Stimulated activated CD4-positive, alpha-beta T cell treated with anti-CD3 and anti-CD28 coated beads, Interleukin-1b, Interleukin-23, amount 100 ng/mL, for 1 hour (primary cell): ENCODE measurements at places on chromosomes 3 and 15.

DNA sequence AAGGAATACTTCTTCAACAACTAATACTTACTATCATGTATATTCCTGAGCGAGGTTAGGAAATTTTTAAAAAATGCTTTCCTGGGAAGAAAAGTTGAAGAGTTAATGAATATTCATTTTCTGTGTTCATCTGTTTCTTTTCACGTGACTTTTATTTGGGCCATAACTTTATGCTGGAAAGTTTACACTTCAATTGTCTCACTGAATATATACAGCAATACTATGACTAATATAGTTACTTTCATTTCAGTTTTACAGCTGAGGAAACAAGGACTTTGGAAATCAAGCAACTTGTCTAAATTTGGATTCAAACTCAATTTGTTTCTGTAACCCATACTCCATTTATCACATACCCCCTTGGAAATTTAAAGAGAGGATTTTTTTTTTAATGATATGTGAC, 894.2 kb downstream of the ROBO1 start:
- no peak for DNase-seq

DNA sequence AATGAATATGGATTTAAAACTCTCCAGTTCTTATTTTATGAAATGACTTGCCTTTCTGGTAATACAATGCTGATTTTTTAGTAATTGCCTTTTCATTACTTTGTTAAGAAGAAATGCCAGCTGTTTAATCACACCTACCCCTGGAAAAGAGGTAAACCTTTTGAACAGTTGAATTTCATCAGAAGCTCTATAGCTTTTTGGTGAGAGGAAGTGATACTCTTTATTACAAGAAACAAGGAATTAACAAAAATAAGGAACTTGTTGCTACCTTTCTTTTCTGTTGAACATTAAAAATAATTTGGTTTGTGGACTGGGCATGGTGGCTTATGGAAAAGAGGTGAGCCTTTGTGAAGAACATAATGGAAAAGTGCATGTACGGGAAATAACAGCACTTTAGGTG, 19.7 kb downstream of the BLOC1S6 start:
- no peak for DNase-seq

DNA sequence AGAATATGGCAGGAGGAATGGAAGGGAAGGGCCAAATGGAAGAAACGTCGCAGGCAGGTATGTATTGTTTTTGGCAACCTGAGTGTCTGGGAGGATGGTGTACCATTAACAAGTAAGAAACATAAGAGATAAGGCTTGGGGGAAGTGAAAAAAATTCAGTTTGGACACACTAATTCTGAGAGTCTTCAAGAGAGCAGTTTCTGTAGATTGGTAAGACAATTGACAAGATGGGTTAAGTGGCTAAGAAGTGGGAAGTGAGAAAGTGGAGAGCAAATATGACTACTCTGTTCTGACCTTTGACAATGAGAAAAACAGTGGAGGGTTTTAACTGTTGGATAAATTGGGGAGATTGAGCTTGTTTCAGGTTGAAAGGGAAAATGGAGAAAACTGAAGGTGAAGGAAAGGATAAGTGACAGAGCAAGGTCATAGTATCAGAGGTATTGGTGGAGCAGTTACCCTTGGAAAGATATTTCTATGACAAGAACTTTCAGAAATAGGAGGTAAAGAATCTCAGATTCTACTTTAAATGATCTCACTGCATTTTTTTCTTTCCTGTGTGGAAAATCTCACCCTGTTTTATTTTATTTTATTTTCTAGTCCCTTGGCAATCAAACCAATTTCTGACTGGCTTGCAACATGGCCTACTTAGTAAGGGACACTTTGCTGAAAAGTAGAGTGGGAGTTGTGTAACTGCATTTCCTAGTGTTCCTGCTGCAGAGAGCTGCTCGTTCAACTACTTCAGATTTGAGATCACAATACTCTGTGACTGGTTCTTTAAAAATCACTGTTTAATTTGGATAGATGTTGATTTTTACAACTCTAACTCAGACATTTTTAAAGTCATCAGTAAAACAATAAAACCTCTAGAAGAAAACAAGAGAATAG, 23.1 kb upstream of the GABPB1 start:
- no peak for DNase-seq

DNA sequence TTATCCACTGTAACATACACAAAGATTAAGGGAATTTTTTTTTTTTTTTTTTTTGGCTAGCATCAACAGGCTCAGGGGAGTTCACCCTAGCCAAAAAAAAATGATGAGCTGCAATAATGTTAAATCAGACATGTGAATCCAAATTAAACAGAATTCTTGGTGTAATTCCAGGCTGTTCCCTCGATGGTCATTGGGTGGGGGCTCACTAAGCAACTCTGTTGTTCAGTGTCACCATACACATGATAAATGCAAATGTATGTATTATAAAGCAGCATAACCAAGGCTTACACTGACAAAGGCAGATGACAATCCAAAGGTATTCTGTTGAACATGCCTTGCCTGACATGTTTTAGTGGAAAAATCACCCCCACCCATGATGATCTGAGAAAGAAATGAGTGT, 29.0 kb downstream of the IL1RAP start:
- no peak for DNase-seq

GRCh38 chr15:20272422-20273184, 269.0 kb downstream of the GOLGA6L6 start:
- no peak for DNase-seq

DNA sequence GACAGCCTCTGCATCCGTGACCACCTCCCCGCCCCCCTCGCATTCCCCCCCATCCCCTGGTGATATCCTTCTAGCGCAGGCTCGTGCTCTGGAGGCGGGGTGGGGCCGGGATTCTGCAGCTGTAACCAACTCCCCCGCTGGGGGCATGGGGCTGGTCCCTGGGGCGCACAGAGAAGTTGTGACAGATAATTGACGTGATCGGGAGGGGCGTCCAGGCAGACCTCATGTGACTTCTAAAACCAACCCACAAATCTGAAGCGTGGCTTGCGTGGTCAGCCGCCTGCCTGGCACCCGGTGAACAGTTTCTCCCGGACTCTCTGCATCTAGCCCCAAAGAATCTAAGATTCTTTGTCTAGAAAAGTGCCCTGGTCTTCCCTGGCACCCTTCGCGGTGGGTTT, 100.6 kb upstream of the IGF1R start:
- DNase-seq, result no peak

DNA sequence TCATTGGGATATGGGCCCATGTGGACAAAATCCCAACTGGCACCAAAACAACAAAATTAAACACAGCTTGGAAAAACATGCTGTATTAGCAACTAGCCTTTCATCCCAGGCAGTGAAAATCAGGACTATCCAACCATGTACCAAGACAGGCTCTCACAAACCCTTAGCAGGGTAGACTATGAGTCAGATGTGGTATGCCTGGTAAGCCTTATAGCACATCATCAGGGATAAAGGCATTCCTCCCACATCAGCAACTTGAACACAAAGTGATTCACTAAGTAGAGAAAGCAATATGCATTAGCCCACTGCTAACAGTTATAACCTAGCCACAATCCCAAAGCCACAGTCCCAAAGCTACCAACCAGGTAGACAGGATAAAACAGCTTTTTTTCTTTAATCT, 8.0 kb downstream of the CEP152 start:
- no peak for DNase-seq

DNA sequence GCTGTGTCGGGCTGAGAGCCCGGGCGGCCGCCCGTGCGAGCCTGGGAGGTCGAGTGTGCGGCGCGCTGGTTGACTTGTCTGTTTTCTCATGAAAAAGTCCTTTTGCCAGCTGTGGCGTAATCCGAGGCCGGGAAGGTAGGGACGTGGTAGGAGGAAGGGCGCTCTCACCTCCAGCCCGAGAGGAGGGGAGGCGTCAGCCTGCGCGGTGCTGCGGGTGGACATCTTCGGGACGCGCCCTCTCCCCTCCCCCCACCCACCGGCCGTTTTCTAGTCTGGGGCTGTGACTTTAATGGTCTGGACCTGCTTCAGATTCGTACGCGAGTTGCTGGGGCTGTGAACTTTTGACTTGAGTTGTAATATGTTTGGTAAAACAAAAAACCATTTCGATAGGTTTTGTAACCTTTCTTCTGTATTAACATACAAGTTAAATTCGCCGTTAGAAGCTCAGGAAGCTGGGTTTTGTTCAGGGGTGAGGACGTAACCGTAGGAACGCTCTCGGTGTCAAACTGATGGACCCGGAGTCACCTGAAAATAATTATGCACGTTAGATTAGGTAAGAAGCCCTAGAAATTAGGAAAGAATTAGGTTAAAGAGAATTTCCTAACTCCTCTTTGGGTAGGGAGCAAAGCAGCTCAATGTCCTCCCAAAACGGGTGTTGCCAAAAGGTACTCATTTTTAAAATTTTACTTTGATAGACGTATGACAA, 762 bp downstream of the NCK1 start:
- no peak for DNase-seq

GRCh38 chr3:60250206-60250605, 1001.0 kb downstream of the FHIT start:
- DNase-seq, result no peak
